Suprapubic skin (tissue), 4 donors: ENCODE measurements at places on chromosomes 5 and 9. TPM values are rescaled to one million over a fixed set of nuclear protein-coding genes. Genes with fewer than 3 reads are reported as not detected.

- H3K27ac ChIP-seq: no peak overlapping the region
- no peaks in the 10 kb centered on the region for H3K36me3 ChIP-seq
- no peaks in the 10 kb centered on the region for H3K27me3 ChIP-seq
Measured at GRCh38 chr9:114089206-114089840, 9.8 kb downstream of the KIF12 start.

The RANBP3L gene
- 1.7 TPM for total RNA-seq

DNA sequence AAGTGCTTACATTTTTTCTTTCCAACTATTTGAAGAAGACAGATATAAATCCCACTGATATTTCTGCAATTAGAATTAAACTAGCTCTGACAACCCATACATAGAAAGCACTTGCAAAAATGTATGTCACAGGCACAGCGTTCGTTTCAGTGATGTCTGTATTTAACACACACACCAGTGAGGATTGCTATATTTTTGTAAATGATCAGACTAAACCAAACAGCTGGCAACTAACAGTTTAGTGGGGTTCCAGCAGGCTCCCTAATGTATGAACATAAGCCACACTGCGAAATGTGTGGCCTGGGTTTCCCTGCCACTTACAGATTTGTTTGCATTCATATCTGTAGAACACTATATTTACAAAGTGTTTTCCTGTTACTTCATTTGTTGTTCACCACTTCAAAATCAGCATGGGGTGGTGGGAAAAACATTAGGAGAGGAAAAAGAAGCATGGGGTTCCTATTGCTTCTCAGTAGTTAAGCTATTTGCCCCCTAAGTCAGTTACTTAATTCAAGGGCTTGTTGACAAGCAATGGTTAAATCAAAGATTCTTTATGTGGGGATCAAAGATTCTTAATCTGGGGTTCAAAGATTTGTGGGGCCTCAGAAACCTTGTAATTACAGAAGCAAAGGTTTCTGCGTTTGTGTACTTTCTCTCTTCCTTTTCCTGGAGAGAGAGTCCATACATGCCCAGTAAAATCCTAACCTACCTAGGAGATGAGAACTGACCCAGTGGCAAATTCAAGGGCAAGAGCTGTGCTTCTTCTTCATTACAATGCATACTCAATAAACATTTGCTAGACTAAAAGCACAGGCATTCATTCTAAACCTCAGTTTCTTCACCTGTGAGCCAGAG, 27.1 kb downstream of the ZNF608 start:
- no peaks in the 10 kb centered on the region for H3K27me3 ChIP-seq
- H3K4me3 ChIP-seq: no peak overlapping the region
- H3K27ac ChIP-seq: no peak overlapping the region
- H3K36me3 ChIP-seq: no peaks in the 10 kb centered on the region
- DNase-seq: no peak

GRCh38 chr5:148221508-148221907, 16.8 kb upstream of the MARCOL start:
- no peak overlapping the region for H3K4me3 ChIP-seq
- DNase-seq: no peak
- no peaks in the 10 kb centered on the region for H3K27me3 ChIP-seq

The AFAP1L1 gene
- 4.8 TPM for total RNA-seq

- no peaks in the 10 kb centered on the region for H3K36me3 ChIP-seq
- H3K27ac ChIP-seq: no peak overlapping the region
- H3K4me1 ChIP-seq: peaks cover 3% of the 10 kb centered on the region
- no peak overlapping the region for H3K4me3 ChIP-seq
- DNase-seq: no peak
Measured at GRCh38 chr9:79817438-79818004, 245.8 kb downstream of the TLE4 start.

- no peaks in the 10 kb centered on the region for H3K36me3 ChIP-seq
- no peaks in the 10 kb centered on the region for H3K27me3 ChIP-seq
- H3K27ac ChIP-seq: no peak overlapping the region
- DNase-seq: no peak
- no peak overlapping the region for H3K4me3 ChIP-seq
Measured at GRCh38 chr5:79481574-79481973, 32.4 kb downstream of the HOMER1 start.

The SPATA31C1 gene
- not detected for total RNA-seq

DNA sequence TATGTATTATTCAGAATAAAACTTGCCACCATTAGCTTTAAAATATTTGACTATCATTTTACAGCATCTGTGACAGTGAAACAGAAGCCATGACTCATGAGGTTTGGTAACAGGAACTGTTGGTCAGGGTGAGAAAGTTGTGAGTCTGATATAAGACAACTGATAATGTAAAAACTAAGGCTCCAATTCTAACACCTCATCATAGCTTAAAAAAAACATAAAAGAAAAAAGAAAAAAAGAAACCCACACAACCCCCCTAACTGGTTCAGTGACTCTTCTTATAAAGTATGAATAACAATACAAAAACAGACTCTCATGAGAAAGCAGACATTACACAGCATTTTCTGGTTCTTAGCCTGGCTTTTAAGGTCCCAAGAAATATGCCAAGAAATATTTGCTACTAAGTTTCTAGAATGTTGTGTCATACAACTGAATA, 85.8 kb downstream of the MRPS27 start:
- no peak overlapping the region for H3K4me3 ChIP-seq
- H3K27ac ChIP-seq: no peak overlapping the region
- H3K4me1 ChIP-seq: peaks cover 32% of the 10 kb centered on the region
- DNase-seq: no peak
- H3K27me3 ChIP-seq: no peaks in the 10 kb centered on the region

GRCh38 chr5:112005623-112005930, 248.6 kb upstream of the NREP start:
- H3K27ac ChIP-seq: no peak overlapping the region
- H3K4me3 ChIP-seq: no peak overlapping the region
- H3K4me1 ChIP-seq: no peaks in the 10 kb centered on the region
- no peaks in the 10 kb centered on the region for H3K36me3 ChIP-seq

The GDF9 gene
- 0.98 TPM for total RNA-seq

GRCh38 chr5:50727845-50728244, 61.4 kb downstream of the PARP8 start:
- H3K4me3 ChIP-seq: no peak overlapping the region
- DNase-seq: no peak
- peaks cover 21% of the 10 kb centered on the region for H3K4me1 ChIP-seq
- no peak overlapping the region for H3K27ac ChIP-seq
- no peaks in the 10 kb centered on the region for H3K36me3 ChIP-seq

- no peaks in the 10 kb centered on the region for H3K36me3 ChIP-seq
- no peak for DNase-seq
- no peaks in the 10 kb centered on the region for H3K27me3 ChIP-seq
- no peak overlapping the region for H3K4me3 ChIP-seq
- no peak overlapping the region for H3K27ac ChIP-seq
- H3K4me1 ChIP-seq: peaks cover 94% of the 10 kb centered on the region
Measured at GRCh38 chr5:132422720-132423437, 53.4 kb downstream of the SLC22A5 start.

DNA sequence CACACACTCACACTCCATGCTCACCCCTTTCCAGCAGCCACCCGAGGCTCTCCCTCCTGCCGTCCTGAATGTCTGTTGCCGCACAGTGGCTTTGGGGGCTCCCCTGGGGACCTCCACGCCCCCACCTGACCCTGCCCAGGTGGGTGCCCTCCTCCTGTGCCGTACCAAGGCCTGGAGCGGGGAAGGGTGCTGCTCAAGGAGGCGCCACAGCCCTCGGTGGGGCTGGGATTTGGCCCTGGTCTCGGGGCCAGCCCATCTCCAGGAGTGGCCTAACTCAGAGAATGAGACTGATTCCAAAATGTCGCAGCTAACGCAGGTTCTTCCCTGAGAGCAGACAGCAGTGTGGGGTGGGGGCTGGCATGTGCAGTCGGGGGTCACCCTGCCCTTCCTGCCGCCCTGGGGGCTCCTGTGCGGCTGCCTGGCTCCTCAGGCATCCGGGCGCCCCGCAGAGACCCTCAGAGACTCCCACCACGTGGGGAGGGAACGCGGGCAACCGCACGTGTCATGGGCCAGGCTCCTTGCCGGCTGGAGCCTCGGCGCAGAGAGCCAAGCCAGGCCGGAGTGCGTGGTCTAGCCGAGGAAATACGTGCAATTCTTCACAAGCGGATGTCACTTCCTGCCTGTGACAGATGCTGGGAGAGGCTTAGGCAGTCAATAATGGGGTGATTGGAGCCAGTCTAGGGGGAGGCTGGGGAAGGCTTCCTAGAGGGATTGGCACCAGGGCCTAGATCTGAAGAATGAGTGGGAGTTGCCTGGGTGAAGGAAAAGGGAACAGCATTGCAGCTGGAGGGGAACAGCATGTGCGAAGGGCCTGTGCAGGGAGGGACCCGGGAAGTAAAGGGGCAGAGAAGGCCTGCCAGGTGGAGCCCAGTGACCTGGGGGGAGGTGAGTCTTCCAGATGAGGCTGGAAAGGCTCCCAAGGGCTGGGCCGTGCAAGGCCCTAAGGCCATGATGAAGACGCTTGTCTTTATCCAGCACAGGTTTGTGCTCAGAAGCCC, 44.1 kb downstream of the C9orf50 start:
- no peaks in the 10 kb centered on the region for H3K36me3 ChIP-seq
- H3K27me3 ChIP-seq: no peaks in the 10 kb centered on the region
- H3K4me1 ChIP-seq: no peaks in the 10 kb centered on the region

The PRDM9 gene
- not detected for total RNA-seq

The ENHO gene
- total RNA-seq: 1.8 TPM

The ERMP1 gene
- 21.4 TPM for total RNA-seq

- no peaks in the 10 kb centered on the region for H3K36me3 ChIP-seq
- no peak for DNase-seq
- no peak overlapping the region for H3K4me3 ChIP-seq
- H3K4me1 ChIP-seq: peaks cover 16% of the 10 kb centered on the region
- no peaks in the 10 kb centered on the region for H3K27me3 ChIP-seq
Measured at GRCh38 chr9:21744841-21745240, 57.6 kb upstream of the MTAP start.

The FOXD4L3 gene
- total RNA-seq: 0.36 TPM

The BAG1 gene
- 140 TPM for total RNA-seq

DNA sequence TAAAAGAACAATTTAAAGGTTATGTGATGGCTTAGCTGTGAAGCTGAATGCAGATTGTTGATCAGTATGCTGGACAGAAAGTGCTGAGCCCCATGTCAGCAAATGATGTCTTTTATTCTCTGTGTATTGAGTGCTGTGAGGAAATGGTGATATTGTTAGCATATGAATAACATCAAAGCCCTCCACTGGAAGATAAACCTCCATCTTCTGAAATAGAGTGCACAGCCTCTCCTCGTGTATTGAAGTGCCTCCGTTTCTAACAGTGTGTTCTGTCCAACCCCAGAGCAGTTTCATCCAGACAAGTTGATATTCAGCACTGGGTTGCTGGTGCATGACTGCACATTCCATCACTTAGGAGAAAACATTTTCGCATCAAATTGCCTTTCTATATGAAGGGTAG, 242.9 kb downstream of the CSNK1G3 start:
- no peak for DNase-seq
- H3K4me1 ChIP-seq: peaks cover 16% of the 10 kb centered on the region
- no peaks in the 10 kb centered on the region for H3K36me3 ChIP-seq
- H3K4me3 ChIP-seq: no peak overlapping the region
- no peak overlapping the region for H3K27ac ChIP-seq
- H3K27me3 ChIP-seq: no peaks in the 10 kb centered on the region

GRCh38 chr5:59655693-59656309, 237.7 kb downstream of the PDE4D start:
- H3K36me3 ChIP-seq: no peaks in the 10 kb centered on the region
- H3K4me1 ChIP-seq: no peaks in the 10 kb centered on the region
- no peak overlapping the region for H3K4me3 ChIP-seq
- H3K27ac ChIP-seq: no peak overlapping the region

GRCh38 chr9:5820425-5820824, 12.5 kb downstream of the ERMP1 start:
- H3K36me3 ChIP-seq: peaks cover 39% of the 10 kb centered on the region
- DNase-seq: no peak
- no peaks in the 10 kb centered on the region for H3K27me3 ChIP-seq
- no peak overlapping the region for H3K4me3 ChIP-seq
- no peak overlapping the region for H3K27ac ChIP-seq

DNA sequence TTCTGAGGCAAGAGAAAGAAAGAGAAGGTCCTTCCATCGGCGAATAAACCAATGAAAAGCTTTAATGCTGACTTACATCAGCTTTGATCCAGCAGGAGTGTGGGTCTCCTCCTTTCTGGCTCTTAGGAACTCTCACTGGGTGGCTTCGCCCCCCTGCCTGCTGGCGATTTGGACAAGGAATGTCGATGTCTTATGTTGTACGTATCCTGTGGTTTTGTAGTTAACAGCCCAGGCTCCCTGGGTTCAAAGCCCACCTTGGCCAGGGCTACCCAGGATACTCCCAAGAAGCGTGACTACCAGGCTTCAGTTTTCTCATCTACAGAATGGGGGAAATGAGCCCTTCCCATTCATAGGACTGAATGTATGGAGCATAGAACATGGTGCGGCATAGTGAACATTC, 124.2 kb downstream of the ROR2 start:
- H3K27ac ChIP-seq: no peak overlapping the region
- H3K4me3 ChIP-seq: no peak overlapping the region
- H3K27me3 ChIP-seq: no peaks in the 10 kb centered on the region
- peaks cover 15% of the 10 kb centered on the region for H3K4me1 ChIP-seq
- no peak for DNase-seq

DNA sequence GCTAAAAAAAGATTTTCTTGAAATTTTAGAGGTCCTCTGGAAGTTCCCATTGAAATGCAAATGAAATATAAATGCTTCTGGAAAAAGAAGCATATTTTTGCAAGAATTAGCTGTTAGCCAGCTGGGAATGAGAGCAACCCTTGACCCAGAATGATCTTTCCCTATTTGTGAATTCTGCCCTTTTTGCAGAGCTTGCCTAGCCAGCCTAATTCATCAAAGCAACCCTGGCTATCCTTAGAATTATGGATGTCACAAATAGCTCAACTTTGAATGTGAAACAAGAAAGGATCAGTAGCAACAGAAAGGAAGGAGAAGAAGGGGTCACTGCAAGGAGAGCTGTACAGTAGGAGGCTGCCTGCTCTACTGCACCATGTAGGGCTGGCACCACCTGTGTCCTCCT, 345.9 kb downstream of the EFNA5 start:
- H3K36me3 ChIP-seq: no peaks in the 10 kb centered on the region
- no peak overlapping the region for H3K27ac ChIP-seq
- no peak overlapping the region for H3K4me3 ChIP-seq
- peaks cover 9% of the 10 kb centered on the region for H3K4me1 ChIP-seq
- DNase-seq: no peak
- H3K27me3 ChIP-seq: no peaks in the 10 kb centered on the region

GRCh38 chr9:113719919-113720318, 156.2 kb upstream of the ZNF618 start:
- no peaks in the 10 kb centered on the region for H3K36me3 ChIP-seq
- H3K27me3 ChIP-seq: no peaks in the 10 kb centered on the region
- no peak overlapping the region for H3K4me3 ChIP-seq
- DNase-seq: no peak
- no peaks in the 10 kb centered on the region for H3K4me1 ChIP-seq
- H3K27ac ChIP-seq: no peak overlapping the region

DNA sequence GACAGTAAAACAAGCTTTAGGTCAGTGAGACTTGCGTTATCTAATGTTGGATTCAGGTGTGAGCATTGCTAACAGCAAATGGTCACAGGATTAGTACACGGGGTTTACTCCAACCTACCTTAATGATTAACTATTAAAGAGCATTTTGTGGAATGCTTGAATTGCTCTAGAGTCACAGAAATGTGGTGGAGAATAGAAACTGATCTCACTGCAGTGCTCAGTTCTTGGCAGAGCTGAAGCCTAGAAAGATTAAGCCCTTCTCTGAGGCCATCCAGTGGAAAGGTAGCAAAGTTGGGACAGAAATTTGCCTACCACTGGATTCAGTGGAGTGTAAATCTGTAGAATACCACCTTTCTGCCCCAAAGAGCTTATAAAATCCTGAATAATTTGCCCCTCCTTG, 60.9 kb downstream of the ICE1 start:
- DNase-seq: no peak
- no peak overlapping the region for H3K4me3 ChIP-seq
- H3K27me3 ChIP-seq: no peaks in the 10 kb centered on the region
- no peaks in the 10 kb centered on the region for H3K4me1 ChIP-seq
- H3K36me3 ChIP-seq: peaks cover 13% of the 10 kb centered on the region

The C9orf50 gene
- total RNA-seq: not detected
